ENCODE measurements at places on chromosomes 5 and 9. TPM values are rescaled to one million over a fixed set of nuclear protein-coding genes. Genes with fewer than 3 reads are reported as not detected.

Gene LHX2
- not detected for polyA plus RNA-seq

Gene TLX3
- polyA plus RNA-seq, result not detected

Gene PTPRD
- 2.7 TPM for polyA plus RNA-seq

Gene GRXCR2
- not detected for polyA plus RNA-seq

Gene TNC
- 1.8 TPM for polyA plus RNA-seq

Gene OR13C2
- polyA plus RNA-seq, result not detected

Gene SMIM32
- polyA plus RNA-seq, result 24.4 TPM

Gene BARHL1
- polyA plus RNA-seq, result not detected

Gene PCDHB5
- 0.91 TPM for polyA plus RNA-seq

DNA sequence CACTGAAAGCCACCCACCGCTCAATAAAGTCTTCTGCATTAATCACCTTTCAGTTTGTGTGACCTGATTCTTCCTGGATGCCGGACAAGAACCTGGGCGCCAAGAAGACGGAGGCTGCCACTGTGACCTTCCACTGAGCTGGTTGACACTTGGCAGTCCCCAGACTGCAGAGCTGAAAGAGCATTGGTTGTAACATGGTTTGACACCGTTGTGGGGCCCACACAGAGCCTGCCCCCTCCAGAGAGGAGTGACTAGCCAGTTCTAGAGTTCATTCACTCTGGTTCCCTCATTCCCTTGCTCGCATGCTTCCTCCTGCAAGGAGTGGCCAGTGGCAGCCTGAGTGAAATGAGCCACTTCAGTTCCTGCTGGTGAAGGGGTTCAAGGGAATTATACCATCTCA, 86.2 kb upstream of the ANXA1 start:
- no peak overlapping the region for H3K4me3 ChIP-seq
- no peak overlapping the region for H3K27ac ChIP-seq
- DNase-seq, result no peak
- no peaks in the 10 kb centered on the region for H3K36me3 ChIP-seq
- H3K4me1 ChIP-seq, result no peaks in the 10 kb centered on the region

- no peak for DNase-seq
- no peaks in the 10 kb centered on the region for H3K36me3 ChIP-seq
- H3K4me1 ChIP-seq, result no peaks in the 10 kb centered on the region
- H3K27ac ChIP-seq, result no peak overlapping the region
- no peaks in the 10 kb centered on the region for H3K27me3 ChIP-seq
Observed at GRCh38 chr5:78879516-78879915, 105.6 kb downstream of the ARSB start.

DNA sequence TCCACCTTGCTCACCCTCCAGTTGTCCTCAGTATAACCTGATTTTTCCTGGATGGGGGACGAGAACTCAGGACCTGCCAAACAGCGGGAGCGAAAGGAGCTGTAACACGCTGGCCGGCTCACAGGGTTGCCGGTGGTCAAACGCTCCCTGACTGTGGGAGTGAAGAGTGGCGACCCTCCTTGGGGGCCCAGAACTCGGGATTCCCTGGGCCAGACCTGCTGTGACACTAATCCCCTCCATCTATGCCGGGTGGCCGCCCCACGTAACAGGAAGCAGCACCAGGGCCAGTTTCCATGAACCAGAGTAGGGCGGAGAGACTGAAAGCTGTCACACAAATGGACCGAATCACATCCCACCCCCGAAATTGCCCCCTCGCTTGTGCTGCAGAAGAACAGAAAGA, 1809.2 kb upstream of the ACO1 start:
- H3K27ac ChIP-seq, result no peak overlapping the region
- H3K4me3 ChIP-seq, result no peak overlapping the region
- H3K36me3 ChIP-seq, result no peaks in the 10 kb centered on the region
- H3K27me3 ChIP-seq, result no peaks in the 10 kb centered on the region

DNA sequence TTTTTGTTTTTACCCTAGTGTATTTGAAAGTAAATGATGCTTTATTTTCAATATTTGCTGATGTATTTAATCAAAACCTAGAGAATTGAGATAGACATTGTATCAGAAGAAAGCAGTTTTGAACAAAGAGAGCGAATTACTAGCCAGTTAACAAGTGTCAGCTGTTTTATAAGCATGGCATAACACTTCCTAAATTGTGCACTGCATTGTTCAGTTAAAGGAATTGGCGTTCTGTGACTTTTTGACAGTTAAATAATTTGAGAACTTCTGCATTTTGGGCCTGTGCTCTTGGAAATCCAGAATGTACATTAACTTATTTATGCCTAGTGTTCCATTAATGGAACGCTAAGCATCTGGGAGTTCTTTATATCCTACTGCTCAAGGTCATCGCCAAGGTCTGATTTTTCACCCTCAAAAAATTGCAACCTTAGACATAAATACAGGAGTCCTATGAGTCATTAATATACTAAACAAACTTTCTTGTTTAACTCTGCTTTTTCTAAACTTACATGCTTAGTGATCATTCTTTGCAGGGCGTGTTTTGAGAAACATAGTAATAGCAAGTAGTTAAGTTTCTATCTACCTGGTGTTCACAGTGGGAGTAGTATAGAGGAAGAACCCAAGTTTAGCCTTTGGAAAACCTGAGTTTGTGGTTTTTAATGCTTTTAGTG, 31.1 kb downstream of the RASA1 start:
- no peak for DNase-seq
- H3K36me3 ChIP-seq, result peaks cover 7% of the 10 kb centered on the region
- no peaks in the 10 kb centered on the region for H3K27me3 ChIP-seq

DNA sequence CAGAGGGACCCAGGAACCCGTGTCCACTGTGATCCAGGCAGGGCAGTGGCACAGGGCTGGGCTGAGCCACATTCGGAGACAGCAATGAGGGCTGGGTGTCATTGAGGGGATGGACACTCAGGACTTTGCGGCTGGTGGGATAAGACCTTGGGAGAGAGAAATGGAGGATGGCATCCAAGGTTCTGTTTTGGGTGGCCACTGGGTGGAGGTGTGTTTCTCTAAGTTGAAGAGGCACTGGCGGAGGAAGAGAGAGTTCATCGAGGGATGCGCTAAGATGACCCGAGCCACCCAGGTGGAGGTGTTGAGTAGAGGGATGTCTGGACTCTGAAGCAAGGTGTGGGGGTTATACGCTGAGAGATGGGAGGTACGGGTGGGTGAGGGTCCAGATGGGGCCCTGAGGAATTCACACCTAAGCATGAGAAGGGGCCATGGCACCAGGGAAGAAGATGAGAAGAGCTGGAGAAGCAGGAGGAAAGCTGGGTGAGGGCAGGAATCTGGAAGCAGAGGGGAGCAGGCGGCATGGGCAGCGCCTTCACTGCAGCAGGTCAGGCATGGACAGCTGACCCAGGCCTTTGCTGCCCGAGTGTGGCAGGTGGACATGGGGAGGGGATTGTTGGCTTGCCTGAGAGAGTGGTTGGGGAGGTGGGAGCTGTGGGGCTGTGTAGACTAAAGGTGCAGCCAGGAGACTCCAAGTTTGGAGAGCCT, 2.5 kb upstream of the SLC25A48 start:
- peaks cover 60% of the 10 kb centered on the region for H3K27me3 ChIP-seq
- no peak for DNase-seq
- H3K27ac ChIP-seq, result no peak overlapping the region

GRCh38 chr9:7129391-7129790, 371.6 kb downstream of the KDM4C start:
- H3K27me3 ChIP-seq, result no peaks in the 10 kb centered on the region
- H3K4me3 ChIP-seq, result no peak overlapping the region
- DNase-seq, result no peak
- H3K27ac ChIP-seq, result no peak overlapping the region
- H3K4me1 ChIP-seq, result no peaks in the 10 kb centered on the region

DNA sequence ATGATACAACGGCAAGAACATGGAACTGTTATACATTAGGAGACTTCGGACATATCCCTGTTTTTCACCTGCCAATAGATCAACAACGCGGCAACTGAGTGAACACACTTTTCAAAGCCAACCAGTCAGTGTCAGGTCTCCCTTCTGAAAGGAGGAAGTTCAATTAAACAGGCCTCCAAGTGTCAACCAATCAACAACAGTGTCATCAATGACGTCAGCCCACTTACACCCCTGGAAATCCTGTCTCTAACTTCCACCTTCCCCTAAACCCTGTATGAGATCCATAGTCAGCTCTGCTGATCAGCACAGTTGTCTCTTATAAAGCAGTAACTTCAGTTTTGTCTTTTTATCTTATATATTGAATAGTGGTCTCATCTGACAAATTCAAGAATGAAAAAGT, 36.6 kb downstream of the DMRT3 start:
- DNase-seq, result no peak
- H3K27me3 ChIP-seq, result no peaks in the 10 kb centered on the region
- no peak overlapping the region for H3K4me3 ChIP-seq
- H3K36me3 ChIP-seq, result no peaks in the 10 kb centered on the region
- no peaks in the 10 kb centered on the region for H3K4me1 ChIP-seq
- no peak overlapping the region for H3K27ac ChIP-seq

DNA sequence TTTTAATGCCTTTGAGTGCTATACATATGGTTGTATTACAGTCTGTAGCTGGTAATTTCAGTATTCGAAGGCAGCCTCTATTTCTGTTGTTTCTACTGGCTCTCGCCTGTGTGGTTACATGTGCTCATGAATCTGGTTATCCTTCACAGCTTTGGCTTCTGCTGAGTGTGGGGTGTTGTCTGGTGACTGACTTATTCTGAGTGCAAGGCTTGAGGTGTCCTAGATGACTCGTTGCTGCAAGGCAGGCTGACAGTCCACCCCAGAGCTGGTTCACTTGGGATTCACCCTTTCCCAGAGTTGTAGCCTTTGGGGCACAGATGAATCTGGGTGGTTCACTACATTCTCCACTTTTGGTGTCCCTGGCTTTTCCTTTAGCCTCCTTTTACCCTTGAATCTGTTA, 41.4 kb downstream of the PDE8B start:
- H3K27me3 ChIP-seq, result peaks cover 2% of the 10 kb centered on the region
- H3K4me1 ChIP-seq, result no peaks in the 10 kb centered on the region
- H3K27ac ChIP-seq, result no peak overlapping the region
- no peaks in the 10 kb centered on the region for H3K36me3 ChIP-seq
- no peak overlapping the region for H3K4me3 ChIP-seq

GRCh38 chr5:7533941-7534340, 138.0 kb downstream of the ADCY2 start:
- H3K27me3 ChIP-seq, result no peaks in the 10 kb centered on the region
- no peak overlapping the region for H3K27ac ChIP-seq
- DNase-seq, result no peak
- no peaks in the 10 kb centered on the region for H3K4me1 ChIP-seq
- H3K36me3 ChIP-seq, result no peaks in the 10 kb centered on the region
- no peak overlapping the region for H3K4me3 ChIP-seq

DNA sequence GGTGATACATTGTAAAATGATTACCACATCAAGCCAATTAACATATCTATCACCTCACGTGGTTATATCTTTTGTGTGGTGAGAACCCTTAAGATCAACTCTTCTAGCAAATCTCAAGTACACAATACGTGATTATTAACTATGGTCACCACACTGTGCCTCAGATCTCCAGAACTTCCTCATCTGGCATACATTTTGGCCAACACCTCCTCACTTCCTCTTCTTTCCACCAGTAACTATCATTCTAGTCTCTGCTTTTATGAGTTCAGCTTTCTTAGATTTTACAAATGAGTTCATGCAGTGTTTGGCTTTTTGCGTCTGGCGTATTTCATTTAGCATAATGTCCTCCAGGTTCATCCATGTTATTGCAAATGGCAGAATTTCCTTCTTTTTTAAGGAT, 35.8 kb downstream of the PRKACG start:
- DNase-seq, result no peak
- H3K27me3 ChIP-seq, result no peaks in the 10 kb centered on the region
- peaks cover 18% of the 10 kb centered on the region for H3K36me3 ChIP-seq

All from small intestine (tissue), 16 donors.